ENCODE measurements at places on chromosomes 3 and 15. TPM values are rescaled to one million over a fixed set of nuclear protein-coding genes. Genes with fewer than 3 reads are reported as not detected.
A peak's percentile ranks its signal among the peaks of the same experiment; 100 is the strongest.

- H3K36me3 ChIP-seq, result no peaks in the 10 kb centered on the region
- no peaks in the 10 kb centered on the region for H3K27me3 ChIP-seq
- H3K4me1 ChIP-seq, result peaks cover 14% of the 10 kb centered on the region
- no peak for DNase-seq
- H3K27ac ChIP-seq, result no peak overlapping the region
These were observed 39.0 kb upstream of the BLM start for GRCh38 chr15:90677807-90678790.

TMEM43 gene
- polyA plus RNA-seq, result 123 TPM

- no peaks in the 10 kb centered on the region for H3K27me3 ChIP-seq
- H3K4me3 ChIP-seq, result no peak overlapping the region
- H3K4me1 ChIP-seq, result peaks cover 5% of the 10 kb centered on the region
- no peak for DNase-seq
- H3K36me3 ChIP-seq, result peaks cover 14% of the 10 kb centered on the region
These were observed 49.6 kb downstream of the SMAD3 start for GRCh38 chr15:67114846-67115585.

- no peaks in the 10 kb centered on the region for H3K27me3 ChIP-seq
- DNase-seq, result peak; percentile 11
- H3K36me3 ChIP-seq, result peaks cover 11% of the 10 kb centered on the region
- H3K4me3 ChIP-seq, result peak overlapping the region; percentile 61
- H3K4me1 ChIP-seq, result peaks cover 8% of the 10 kb centered on the region
- peak overlapping the region; percentile 74 for H3K27ac ChIP-seq
These were observed 721 bp downstream of the MYEF2 start for GRCh38 chr15:48177383-48177765.

DNA sequence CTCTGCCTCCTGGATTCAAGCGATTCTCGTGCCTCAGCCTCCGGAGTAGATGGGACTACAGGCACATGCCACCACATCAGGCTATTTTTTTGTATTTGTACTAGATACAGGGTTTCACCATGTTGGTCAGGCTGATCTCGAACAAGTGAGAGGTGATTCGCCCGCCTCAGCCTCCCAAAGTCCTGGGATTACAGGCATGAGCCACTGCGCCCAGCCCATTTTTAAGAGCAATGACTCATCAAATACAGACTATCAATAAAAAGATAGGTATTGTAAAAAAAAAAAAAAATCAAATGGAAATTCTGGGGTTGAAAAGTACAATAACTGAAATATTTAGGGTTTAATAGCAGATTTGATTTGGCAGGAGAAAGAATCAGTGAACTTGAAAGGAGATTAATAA, 129.0 kb downstream of the TJP1 start:
- H3K36me3 ChIP-seq, result peaks cover 13% of the 10 kb centered on the region
- H3K4me3 ChIP-seq, result no peak overlapping the region
- no peak overlapping the region for H3K27ac ChIP-seq
- no peaks in the 10 kb centered on the region for H3K27me3 ChIP-seq
- no peak for DNase-seq

DNA sequence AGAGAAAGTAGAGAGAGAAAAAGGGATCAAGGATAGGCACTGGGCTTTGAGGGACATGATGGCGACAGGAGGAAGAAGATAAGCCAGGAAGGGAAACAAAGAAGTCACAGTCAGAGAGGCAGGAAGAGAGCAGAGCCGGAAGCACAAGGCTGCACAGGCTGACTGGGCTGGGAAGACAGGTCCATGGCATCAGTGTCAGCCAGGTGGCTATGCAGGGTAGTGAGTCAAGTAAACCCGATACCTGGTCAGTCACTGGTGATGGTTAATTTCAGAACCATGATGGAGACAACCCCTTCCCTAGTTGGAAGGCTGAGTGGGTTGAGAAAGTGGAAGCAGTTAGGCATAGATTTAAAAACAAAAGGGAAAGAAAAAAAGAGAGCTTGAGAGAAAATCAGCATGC, 203.8 kb downstream of the EPHB1 start:
- no peaks in the 10 kb centered on the region for H3K36me3 ChIP-seq
- no peaks in the 10 kb centered on the region for H3K27me3 ChIP-seq
- H3K27ac ChIP-seq, result no peak overlapping the region
- no peak overlapping the region for H3K4me3 ChIP-seq
- no peak for DNase-seq

Measured in SK-N-SH (cell line).